Type B pancreatic cell (in vitro differentiated cells): ENCODE measurements at places on chromosomes 13 and 19.

DNA sequence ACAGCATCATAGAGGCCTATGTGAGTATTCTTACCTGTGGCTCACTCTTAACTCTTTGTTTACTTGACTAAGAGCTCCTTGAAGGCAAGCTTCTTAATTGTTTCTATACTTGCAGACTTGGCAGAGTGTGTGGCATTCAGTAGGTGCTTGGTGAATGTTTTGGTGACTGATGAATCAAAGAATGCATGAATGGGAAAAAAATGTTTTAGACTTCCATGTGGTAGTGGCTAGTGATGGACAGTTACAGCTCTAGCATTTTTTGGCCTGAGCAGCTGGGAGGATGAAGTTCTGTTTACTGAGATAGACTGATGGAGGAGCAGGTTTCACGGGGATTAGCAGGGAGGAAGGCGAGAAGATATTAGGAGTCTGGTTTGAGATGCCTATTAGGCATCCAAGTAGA lies 13.6 kb downstream of the HAS1 start:
- DNase-seq = no peak

GRCh38 chr13:30572859-30573275 lies 44.9 kb upstream of the USPL1 start:
- DNase-seq = no peak

- DNase-seq = peak; percentile 73
These were observed 471 bp upstream of the INSR start for GRCh38 chr19:7294558-7295212.

DNA sequence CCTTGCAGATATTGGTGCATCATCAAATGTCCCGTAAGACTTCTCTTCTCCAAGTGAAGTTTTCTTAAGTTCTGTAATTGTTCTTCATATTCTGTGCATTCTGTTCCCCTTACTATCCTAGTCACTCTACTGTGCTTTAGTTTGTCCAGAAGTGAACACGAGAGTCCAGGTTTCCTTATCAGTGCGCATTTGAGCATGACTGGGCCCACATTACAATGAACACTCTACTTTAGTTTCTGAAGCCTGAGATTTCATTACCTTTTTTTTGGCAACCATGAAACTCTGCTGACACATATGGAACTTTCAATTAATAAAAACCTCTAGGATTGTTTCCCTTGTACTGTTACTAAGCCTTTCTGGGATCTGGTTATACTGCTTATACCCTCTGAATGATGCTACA lies 270.0 kb downstream of the KCNRG start:
- no peak for DNase-seq

- no peak for DNase-seq
These were observed 798.3 kb downstream of the GPC5 start for GRCh38 chr13:92196591-92197256.
